Lung microvascular endothelial cell (primary cell): ENCODE measurements at places on chromosomes 13 and 19. TPM values are rescaled to one million over a fixed set of nuclear protein-coding genes. Genes with fewer than 3 reads are reported as not detected.

The TTC9B gene
- total RNA-seq = under 0.01 TPM in 1 of 2 replicates, not detected in the other

The PINLYP gene
- total RNA-seq = 1.1 and 4.6 TPM in 2 replicates

The AP1M2 gene
- not detected in 2 replicates for total RNA-seq

The ZNF546 gene
- 2.4 and 5.6 TPM in 2 replicates for total RNA-seq

The PIH1D1 gene
- total RNA-seq = 115 and 140 TPM in 2 replicates

The ZNF541 gene
- 0.20 and 0.44 TPM in 2 replicates for total RNA-seq

The S1PR4 gene
- total RNA-seq = under 0.01 and 0.44 TPM in 2 replicates

The RNF17 gene
- total RNA-seq = 0.20 and 0.22 TPM in 2 replicates

The SHISA2 gene
- 0.87 and 1.8 TPM in 2 replicates for total RNA-seq

The ZNF723 gene
- total RNA-seq = not detected in 2 replicates

The CBLC gene
- not detected in 2 replicates for total RNA-seq

The TMC4 gene
- 0.22 TPM in 1 of 2 replicates, not detected in the other for total RNA-seq

The PDX1 gene
- total RNA-seq = not detected in 2 replicates
